ENCODE measurements at places on chromosomes 1 and 21. TPM values are rescaled to one million over a fixed set of nuclear protein-coding genes. Genes with fewer than 3 reads are reported as not detected.

Gene NTRK1
- total RNA-seq = not detected

Gene TMEM269
- 0.05 TPM for total RNA-seq

Gene CLEC20A
- not detected for total RNA-seq

Gene CLCA4
- not detected for total RNA-seq

Gene KCNK1
- total RNA-seq = not detected

Gene CTPS1
- 112 TPM for total RNA-seq

Gene S100A14
- not detected for total RNA-seq

Gene ZNF683
- total RNA-seq = not detected

Gene IFI44
- 6.5 TPM for total RNA-seq

Gene CFHR2
- total RNA-seq = not detected

Gene TINAGL1
- total RNA-seq = 1.2 TPM

- peak; percentile 46 for DNase-seq
Measured at GRCh38 chr1:92804721-92805201, 19.9 kb upstream of the EVI5 start.

- no peak for DNase-seq
Measured at GRCh38 chr21:29808153-29808552, 131.6 kb downstream of the GRIK1 start.

GRCh38 chr1:173057984-173058383, 7.2 kb upstream of the TNFSF18 start:
- no peak for DNase-seq

DNA sequence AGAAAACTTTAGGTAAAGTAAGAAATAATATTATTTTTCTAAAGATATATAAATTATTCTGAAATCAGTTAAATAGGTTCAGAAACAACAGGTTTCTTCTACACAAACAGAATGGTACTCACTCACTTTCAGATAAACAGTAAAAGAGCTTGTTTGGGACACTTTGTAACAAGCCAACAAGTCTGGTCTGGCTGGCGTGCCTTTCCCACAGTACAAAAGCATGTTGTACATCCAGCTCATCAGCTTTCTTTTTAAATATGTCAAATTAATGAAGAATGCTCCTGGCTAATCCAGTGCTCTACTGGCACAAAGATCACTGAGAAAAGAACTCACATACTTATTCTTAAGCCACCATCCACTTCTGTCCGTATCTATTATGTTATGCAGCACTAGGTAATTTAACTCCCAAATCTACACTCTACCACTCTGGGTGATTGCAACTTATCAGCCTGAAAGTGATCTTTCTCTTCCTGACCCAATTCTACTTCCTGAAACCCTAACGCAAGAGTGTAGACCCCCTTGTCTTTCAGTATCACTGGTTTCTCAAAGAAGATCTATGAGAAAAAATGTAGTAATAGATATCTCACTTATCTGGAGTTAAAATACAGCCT, 32.6 kb downstream of the TRIT1 start:
- DNase-seq = no peak

GRCh38 chr21:41711416-41712007, 55.3 kb downstream of the RIPK4 start:
- no peak for DNase-seq

DNA sequence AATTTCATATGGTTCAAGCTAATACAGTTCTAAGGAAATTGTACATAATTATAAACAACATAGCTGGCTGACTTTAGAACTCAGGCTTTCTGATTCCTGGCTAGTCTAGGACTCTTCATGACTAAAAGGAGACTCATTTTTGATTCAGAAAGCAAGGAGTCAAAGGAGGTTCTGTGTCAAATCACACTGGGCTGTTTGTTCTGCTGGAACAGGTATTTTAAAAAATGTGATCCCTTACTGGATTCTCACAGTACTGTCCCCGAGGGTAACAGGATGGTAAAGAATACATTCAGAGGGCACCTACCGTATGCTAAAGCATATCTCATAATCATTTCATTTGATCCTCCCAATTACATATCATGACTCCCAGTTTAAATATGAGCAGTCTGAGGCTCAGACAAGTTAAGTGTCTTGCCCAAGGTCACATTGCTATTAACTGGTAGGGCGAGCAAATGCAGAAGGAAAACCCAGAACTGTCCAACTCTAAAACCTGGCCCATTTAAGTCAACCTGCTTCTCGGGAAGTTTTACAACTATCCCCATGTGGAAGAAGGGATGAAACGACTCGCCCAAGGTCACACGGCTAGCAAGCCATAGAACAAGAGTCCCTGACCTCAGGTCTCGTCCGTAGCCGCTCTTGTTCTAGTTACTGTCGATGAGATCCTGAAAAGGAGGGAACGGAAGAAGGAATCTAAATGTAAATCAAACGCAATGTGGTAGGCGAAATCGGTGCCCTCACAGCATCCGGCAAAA, 675 bp downstream of the MYSM1 start:
- peak; percentile 20 for DNase-seq

DNA sequence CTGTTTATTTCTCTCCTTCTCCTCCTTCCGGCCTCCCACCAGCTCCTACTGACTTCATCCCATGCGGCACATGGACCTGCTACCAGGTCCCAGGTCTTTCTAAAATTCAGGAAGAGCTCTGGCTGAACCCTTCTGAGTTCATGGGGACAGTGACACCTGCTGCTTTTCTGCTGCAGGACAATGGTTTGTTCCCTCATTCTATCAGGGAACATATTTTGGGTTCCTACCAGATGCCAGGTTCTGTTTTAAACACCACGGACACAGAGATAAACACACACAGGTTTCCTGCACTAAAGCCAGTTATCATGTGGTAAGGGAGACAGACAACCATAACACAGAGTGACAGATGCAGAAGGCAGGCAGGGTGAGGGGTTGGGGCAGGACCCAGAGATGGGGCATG, 114.0 kb upstream of the RAB4A start:
- peak; percentile 64 for DNase-seq

DNA sequence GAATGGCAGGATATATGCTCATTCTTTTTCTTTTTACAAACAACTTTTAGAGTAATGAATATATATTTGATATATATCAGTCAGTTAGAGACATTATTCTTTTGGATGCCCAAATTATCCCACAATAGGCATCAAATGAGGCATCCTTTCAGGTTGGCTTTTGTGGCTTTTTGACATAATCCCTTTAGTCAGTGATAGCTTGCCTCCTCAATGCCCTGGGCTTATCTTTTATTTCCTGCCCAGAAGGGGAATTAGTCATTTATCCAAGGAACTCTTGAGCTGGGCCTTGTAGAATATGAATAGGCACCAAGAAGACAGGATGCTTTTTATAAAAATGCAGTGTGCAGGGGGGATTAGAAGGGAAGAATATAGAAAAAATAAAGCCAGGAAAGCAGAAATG, 22.2 kb downstream of the EPHX4 start:
- DNase-seq = no peak

GRCh38 chr1:10901091-10901890, 104.8 kb upstream of the CASZ1 start:
- no peak for DNase-seq

DNA sequence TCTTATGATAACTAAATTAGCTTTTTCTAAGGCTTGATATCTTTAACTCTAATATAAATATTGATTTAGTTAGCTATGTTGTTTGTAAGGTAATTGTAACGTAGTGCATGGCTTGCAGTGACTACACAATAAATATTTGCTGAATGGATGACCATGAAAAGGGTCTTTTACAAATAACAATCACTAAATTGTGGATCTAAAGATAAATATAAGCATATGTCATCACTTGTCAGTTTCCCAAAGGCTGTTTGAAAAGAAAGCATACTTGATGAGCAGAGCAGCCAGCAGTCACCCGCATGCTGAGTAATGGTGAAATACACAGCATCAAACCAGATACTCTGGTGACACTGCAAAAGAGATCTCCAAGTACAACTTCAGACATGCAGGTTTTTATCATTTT, 92.5 kb upstream of the FMN2 start:
- DNase-seq = no peak

DNA sequence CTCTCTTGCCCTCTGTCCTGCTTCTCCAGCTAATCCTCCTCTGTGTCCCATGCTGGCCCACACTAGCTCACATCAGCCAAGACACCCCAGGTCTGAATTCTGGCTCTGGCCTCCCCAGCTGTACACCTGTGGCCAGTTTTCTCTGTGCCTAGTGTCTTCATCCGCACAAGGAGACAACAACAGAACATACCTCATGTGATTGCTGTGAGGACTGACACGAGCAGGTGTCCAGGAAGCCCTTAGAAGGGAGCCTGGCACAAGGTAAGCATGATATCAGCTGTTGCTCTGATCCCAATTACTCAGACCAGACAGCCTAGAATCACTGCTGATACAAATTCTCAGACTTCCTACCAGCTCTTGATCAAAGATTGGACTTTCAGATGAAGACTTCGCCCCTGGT, 71.2 kb upstream of the GJB5 start:
- DNase-seq = peak; percentile 71

DNA sequence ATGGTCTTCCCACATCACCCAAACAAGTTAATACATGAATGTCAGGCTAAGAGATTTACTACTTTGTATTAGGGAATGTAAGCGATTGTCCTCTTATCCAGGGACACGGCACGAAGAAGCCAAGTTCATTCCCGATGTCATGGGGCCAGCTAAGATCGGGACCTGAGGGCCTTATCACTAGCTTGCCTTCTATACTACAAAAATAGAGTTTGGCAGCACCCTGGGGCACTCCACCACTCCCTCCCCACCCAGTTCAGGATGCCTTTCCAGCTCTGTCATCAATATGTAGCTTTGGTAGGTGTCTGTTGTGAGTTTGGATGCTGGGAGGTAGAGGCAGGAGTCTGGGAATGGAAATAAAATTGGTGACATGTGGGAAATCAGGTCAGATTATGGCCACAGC, 197.5 kb downstream of the ATG4C start:
- no peak for DNase-seq

- no peak for DNase-seq
Measured at GRCh38 chr1:200732438-200732837, 6.3 kb upstream of the CAMSAP2 start.

DNA sequence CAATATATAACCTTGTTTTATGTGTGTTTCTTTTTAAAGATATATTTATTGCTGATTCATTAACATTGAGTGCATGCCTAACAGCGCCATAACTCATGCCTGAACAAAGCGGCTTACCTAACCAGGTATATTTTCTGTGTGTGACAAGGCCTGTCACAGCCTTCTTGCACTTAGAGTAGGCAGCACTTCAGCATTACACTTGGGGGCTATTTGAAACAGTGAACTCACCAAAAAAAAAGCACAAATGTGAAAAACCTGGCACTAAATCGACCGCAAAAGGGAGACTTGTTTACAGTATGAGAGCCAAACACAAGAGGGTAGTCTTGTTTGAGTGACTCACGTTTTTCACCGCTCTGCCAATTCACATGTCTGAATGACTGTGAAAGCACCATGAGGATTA, 111.7 kb downstream of the DISP1 start:
- DNase-seq = no peak

DNA sequence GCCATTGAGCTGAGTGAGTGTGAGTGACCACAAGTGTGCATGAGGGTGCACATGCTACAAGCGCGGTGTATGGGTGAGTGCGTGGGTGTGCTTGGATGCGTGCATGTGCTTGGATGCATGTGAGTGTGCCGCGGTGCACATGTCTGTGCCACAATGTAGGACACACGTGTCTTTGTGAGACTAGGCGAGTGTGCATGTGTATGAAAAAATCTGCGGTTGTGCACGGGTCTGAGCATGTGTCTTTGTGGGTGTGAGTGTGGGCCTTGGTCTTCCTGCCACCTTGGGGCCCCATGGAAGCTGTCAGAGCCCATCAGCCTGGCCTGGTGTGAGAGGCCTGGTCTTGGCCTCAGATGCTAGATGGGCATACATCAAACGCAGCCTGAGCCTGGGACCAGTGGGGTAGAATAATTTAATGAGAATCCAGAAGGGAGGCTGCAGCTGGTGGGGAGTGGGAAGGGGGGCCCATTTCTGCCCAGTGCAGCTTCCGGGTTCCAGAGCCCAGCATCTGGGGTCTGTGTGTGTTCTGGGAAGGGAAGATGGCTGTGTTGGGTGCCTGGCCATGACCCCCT, 103.9 kb upstream of the SLC2A1 start:
- no peak for DNase-seq

DNA sequence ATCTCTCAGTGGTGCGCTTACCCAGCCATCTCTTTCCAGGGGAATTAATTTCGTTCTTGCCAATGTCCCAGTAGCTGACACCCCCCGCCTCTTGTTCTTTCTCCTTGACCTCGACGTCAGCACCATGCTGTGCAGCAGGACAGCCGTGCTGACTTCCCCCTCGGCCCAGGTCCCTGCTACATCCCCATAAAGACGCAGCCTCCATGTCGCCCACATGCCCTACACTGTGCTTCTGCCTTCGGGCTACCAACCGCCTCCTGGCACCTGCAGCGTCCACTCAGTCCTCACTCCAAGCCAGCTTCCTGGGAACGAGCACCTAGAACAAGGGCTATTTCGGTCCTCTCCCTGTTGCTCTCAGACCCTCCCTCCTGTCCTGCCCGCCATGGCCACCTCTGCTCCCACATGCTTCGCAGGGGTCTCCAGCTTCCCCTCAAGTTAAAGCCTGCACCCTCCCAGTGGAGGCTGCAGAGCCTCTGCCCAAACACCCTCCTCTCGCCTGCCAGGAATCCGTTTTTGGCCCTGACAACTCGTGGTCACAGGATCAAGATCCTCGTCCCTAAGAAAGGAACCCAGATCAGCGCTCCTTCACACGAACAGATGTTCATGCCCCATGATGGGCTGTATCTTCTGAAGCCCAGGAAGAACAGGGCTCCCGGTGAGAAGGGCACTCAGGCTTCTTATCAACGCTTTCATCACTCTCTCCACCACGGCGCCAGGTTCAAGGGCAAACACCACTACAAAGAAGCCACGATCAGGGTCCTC, 109.7 kb downstream of the NPHP4 start:
- no peak for DNase-seq

- no peak for DNase-seq
Measured at GRCh38 chr1:117244306-117244705, 33.6 kb upstream of the VTCN1 start.

DNA sequence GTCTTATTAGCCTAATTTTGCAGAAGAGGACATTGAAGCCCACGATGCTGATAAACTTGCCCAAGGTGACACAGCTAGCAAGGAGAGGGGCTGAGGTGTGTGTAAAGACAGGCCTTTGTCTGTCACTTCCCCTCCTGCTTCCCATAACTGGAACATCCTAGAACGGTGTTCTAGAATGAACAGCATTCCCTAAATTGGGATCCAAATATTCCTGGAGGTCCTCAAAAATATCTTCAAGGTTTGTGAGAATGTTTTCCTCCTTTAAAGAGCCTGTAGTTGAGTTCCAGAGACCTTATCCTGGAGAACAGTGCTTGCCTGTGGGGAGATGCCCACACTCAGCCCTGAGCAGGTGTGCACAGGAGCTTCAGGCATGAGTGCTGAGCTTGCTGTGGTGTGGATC, 41.5 kb upstream of the SAMD13 start:
- DNase-seq = no peak

Measured in SJCRH30 (cell line).